Stimulated activated CD4-positive, alpha-beta T cell treated with anti-CD3 and anti-CD28 coated beads, Interleukin-4, amount 100 ng/mL, for 4 hours (primary cell): ENCODE measurements at places on chromosomes 16 and 17.
A peak's percentile ranks its signal among the peaks of the same experiment; 100 is the strongest.

GRCh38 chr17:74351552-74352210, 10.0 kb downstream of the BTBD17 start:
- DNase-seq: no peak

DNA sequence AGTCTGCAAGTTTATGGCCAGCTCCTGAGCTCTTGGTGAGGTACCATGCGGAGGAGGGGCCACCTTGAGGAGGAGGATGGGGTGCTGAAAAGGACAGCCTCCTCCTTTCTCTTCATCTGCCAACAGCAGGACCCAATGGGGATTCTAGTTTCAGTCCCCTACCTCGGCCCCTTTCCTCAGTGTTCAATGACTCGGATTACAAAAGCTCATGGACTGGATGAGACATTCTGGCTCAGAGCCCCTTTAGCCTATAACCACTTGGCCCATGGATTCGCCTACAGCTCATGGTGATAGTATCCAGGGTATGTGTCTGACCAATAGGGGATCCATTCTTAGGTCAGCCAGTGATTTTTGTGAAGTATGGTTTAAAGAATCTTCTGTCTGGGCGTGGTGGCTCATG, 8.5 kb upstream of the PIK3R6 start:
- DNase-seq: no peak

GRCh38 chr17:18122990-18123753, 14.6 kb downstream of the MYO15A start:
- DNase-seq: no peak

DNA sequence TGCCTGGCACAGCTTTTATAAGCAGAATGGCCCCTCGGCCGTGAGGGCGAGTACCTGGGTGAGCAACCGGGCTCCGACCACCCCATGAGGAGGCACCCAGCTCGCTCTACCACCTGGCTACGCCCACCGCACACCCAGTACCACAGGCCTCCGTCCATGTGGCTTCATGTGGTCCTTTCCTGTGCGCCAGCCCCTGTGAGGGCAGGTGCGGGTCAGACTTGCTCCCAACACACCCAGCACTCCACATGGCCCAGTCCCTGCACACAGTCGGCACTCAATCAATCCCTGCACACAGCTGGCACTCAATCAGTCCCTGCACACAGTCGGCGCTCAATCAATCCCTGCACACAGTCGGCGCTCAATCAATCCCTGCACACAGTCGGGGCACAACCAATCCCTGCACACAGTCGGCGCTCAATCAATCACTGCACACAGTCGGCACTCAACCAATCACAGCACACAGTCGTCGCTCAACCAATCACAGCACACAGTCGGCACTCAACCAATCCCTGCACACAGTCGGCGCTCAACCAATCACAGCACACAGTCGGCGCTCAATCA, 4.0 kb downstream of the C1QTNF8 start:
- no peak for DNase-seq

DNA sequence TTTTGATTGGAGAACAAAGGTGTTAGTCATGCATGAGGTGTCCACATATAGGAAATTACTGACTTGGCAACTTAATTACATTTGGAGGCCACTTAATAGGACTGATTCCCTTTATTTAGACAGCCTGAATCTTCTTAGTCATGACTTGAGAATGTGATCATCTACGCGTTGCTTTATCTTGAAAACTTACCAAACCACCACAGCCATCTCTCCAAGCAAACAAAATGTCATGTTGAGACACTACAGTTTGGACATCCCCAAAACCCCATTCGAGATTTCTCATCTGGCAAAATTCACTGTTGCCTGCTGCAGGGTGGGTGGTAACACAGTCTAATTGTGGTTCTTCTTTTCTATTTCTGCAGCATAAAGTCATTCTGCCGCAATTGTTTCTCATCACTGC, 176.5 kb upstream of the CDH5 start:
- DNase-seq: no peak

DNA sequence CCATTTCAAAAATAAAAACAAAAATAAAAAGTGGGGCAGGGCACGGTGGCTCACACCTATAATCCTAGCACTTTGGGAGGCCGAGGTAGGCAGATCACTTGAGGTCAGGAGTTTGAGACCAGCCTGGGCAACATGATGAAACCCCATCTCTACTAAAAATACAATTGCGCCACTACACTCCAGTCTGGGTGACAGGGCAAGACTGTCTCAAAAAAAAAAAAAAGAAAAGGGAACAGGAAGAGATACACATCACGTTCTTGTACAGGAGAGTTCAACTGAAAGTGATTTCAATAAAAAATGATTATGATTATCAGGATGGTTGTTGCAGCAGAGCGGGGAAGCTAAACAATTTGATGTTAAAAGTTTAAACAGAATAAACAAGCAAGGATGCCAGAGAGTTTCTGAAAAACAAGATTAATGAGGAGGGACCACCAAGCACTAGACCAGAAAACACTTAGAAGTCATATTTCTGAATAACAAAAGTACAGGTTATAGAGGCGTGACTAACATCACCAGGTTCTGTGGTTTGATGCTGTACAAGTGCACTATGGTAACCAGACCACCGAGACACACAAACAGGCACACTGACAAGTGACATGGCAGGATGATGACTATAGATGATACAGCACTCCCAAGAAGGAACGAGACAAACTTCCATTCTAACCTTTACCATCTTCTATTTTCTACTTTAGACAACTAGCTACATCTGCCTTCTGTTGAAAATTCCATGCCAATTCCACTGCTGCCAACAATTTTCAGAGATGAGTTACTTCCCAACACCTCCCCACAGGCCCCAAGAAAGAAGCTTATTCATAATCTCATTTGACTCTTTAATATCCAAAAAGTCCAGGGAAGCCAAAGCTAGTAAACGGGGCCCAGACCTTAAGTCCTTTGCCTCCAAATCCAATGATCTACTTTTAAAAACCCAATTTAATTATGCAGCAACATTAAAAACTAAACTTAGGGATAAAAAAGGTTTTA, 11.8 kb downstream of the DNAJA2 start:
- DNase-seq: no peak

- DNase-seq: peak; percentile 74
These were observed at the start of gene MYCBPAP for GRCh38 chr17:50507871-50508572. Gene MYCBPAP (plus strand): TSS chr17:50508439. CDS start chr17:50508675, 236 bp downstream.

- DNase-seq: no peak
These were observed 677 bp upstream of the RANGRF start for GRCh38 chr17:8287651-8288335.

GRCh38 chr17:50690887-50691549, 16.7 kb downstream of the ANKRD40 start:
- DNase-seq: no peak

GRCh38 chr17:1482680-1483079, 9.8 kb downstream of the MYO1C start:
- no peak for DNase-seq

- DNase-seq: no peak
These were observed 998 bp downstream of the ACD start for GRCh38 chr16:67658849-67659674.

- no peak for DNase-seq
These were observed 18.3 kb upstream of the CLEC18A start for GRCh38 chr16:69932691-69933392.

- DNase-seq: no peak
These were observed 481 bp downstream of the PDK2 start for GRCh38 chr17:50095626-50096037.

DNA sequence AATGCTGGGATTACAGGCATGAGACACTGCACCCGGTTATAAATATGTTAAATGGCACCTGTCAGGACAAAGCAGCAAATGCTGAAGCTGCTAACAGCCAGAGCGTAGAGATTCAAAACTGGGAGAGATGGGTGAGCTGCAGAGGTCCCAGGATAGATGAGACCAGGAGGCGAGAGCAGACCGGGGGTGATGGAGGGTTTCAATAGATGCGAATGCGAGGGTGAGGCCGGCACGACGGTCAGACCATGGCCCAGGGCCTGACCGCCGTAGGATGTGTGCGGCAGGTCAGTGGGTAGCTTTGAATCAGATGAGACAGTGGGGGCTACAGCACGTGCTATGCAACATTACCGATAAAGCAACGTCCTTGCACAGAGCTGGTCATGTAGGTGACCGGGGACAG, 14.3 kb downstream of the CCDC40 start:
- no peak for DNase-seq

DNA sequence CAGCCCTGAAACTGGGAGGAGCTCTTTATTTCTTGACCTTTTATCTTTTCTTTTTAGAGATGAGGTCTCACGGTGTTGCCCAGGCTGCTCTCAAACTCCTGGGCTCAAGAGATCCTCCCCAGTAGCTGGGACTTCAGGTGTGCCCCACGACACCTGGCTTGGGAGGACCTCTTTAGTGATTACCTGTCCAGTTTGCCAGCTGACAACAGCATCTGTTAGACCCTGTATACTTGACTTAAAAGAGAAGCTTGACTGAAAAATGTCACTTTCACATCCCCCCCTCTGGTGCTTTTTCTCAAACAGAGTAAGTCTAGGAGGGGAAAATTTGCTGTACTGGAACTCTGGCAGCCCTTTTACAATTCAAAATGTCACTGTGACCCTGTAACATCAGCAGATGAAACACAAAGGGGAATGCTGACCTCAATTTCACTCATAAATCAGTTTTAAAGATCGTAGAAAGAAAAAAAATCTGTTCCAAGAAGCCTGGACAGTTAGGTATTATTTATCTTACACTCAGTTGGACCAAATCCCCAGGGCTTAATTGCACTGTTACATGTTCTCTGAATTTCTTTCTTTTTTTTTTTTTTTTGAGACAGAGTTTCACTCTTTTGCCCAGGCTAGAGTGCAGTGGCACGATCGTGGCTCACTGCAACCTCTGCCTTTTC, 1.8 kb upstream of the ERN1 start:
- DNase-seq: no peak

- DNase-seq: no peak
These were observed 416.0 kb downstream of the MAF start for GRCh38 chr16:79184464-79185030.

- no peak for DNase-seq
These were observed 80.2 kb upstream of the TOB1 start for GRCh38 chr17:50946223-50946890.

- no peak for DNase-seq
These were observed 32.2 kb downstream of the RCVRN start for GRCh38 chr17:9872852-9873251.

- DNase-seq: no peak
These were observed 39.2 kb upstream of the TOX3 start for GRCh38 chr16:52586159-52586558.

GRCh38 chr16:85386467-85387170, 226.5 kb upstream of the GSE1 start:
- no peak for DNase-seq

DNA sequence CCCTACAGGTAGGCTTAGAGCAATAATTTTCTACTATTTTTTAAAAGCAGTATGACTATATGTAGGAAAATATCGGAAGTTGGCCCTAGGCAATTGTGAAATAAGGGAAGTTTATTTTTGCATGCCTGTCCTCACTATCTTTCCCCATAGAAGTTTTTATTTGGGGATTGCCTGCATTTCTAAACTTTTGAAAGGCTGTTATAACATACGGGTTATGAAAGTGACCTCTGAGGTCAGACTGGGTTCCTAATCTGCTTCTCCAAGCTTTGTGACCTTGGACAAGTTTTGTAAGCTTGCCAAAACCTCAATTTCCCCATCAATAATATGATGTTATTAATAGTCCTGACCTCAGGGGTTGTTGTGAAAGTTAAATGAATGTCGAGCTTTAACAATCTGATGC, 67.1 kb downstream of the ARHGAP44 start:
- DNase-seq: no peak

GRCh38 chr16:86374603-86375130, 135.7 kb upstream of the FOXF1 start:
- DNase-seq: no peak

DNA sequence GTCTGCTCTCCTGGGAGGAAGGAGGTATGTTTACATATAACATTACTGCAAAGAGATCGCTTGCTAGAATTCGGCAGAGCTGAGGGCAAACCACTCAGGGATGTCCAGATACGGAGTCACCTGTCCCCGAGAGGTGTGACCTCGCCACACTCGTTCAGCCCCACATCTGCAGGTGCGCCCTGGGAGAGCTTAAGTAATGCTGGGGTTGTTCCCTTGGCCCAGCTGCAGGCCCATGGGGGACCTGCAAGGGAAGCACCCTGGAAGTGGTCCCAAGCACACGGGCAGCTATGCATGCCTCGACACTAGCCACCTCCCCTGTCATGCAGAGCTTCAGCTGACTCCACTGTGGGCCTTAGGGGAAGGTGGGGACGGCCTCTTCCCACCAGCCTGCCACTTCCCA, 22.2 kb downstream of the USP22 start:
- DNase-seq: no peak

GRCh38 chr16:28192806-28193529, 18.8 kb downstream of the XPO6 start:
- peak; percentile 54 for DNase-seq

GRCh38 chr17:32910769-32911168, 17.2 kb upstream of the TMEM98 start:
- DNase-seq: no peak

- no peak for DNase-seq
These were observed 8.5 kb upstream of the SUPT4H1 start for GRCh38 chr17:58360296-58361063.

- no peak for DNase-seq
These were observed 3.3 kb upstream of the ZG16B start for GRCh38 chr16:2826591-2827373.

DNA sequence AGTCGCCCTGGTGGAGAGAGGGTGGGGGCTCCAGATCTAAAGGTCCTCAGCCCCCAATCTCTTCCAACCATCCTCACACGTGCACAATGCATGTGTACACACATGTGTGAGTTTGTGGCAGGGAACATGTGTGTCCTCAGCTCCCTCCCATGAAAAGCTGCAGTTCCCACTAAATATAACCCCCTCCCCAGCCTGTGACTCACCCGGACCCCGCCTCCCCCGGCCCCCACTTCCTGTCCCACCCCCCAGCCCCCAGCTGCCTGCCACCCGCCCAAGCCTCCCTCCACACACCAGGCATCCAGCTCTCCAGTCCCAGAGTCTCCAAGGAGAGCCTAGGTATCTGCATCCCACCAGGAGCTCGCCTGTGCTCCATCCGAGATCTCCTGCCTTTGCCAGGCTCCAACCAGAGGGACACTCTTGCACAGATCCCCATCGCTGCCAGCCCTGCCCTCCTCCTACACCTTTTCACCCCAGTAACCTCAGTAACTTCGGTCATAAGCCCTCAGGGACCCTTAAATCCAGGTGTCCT, 3.9 kb downstream of the DLG4 start:
- no peak for DNase-seq

- no peak for DNase-seq
These were observed 122.8 kb downstream of the ANKRD11 start for GRCh38 chr16:89367538-89367915.

DNA sequence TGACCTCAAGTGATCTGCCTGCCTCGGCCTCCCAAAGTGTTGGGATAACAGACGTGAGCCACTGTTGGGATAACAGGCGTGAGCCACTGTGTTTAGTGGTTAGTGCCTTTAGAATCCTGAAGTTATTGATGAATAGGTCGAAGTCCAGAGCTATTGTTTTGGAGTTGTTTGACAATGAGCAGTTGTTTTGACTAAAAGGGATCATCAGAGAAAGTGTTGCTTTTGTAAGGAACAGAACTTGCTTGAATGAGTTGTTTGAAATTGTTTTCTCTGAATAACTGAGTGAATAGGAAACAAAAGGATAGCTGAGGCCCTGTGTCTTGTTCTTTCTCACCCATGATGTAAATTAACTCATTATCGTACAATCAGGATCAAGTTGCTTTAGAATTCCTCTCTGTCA, 46.6 kb downstream of the PRPSAP2 start:
- DNase-seq: no peak

- peak; percentile 33 for DNase-seq
These were observed 100.7 kb downstream of the MGAT5B start for GRCh38 chr17:76968707-76969597.
